NCI-H1092 treated with DMSO at 0.1 percent for 48 hours (cell line): ENCODE measurements at places on chromosomes 13 and 19.

GRCh38 chr13:49502954-49503353 lies 7.2 kb downstream of the PHF11 start:
- no peak for DNase-seq

DNA sequence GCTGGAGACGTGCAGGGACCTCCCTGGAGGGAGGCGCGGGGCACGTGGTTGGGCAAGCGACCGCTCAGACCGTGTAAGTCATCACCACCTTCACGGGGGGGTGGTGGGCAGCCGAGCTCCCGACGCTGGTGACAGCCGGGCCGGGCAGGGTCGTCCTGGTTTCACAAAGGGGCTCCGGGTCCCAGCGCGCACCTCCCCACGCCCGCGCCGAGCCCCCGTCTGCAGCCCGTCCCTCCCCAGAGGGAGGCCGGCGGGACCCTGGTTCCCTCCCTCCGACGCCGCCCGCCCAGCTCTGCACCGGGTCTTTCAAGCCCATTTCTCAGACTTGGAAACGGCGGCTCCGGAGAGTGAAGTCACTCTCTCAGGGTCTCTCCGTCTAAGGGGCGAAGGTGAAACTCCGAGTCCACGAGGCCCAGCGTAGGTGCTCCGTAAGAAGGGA lies 729 bp upstream of the ARID3A start:
- peak; percentile 85 for DNase-seq

GRCh38 chr19:6211632-6212402 lies 68.0 kb downstream of the MLLT1 start:
- no peak for DNase-seq

DNA sequence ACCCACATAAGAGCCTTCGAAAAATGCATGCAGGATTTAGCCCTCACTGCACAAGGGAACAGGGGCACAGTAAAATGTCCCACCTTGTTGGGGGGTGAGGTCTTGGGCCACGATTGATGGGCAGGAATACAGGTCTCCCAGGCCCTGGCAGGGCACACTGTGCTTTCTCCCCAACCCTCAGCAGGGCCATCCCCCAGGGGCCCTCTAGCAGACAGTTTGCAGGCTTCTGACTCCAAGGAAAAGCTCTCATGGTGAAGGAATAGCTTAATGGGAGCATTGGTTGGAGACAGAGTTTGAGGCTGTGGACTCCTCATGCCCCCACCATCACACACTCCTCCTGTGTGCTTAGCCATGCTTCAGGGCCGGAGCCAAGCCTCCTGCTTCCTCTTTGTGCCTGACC lies 484.6 kb downstream of the ZNF536 start:
- no peak for DNase-seq

- no peak for DNase-seq
Observed at GRCh38 chr13:66585669-66586203, 644.4 kb downstream of the PCDH9 start.
